ENCODE measurements at places on chromosomes 2 and 18.

- DNase-seq: no peak
Observed at GRCh38 chr2:239938651-239939486, 86.3 kb downstream of the NDUFA10 start.

GRCh38 chr2:73704285-73704684 is 32.9 kb downstream of the TPRKB start:
- DNase-seq: peak; percentile 34

DNA sequence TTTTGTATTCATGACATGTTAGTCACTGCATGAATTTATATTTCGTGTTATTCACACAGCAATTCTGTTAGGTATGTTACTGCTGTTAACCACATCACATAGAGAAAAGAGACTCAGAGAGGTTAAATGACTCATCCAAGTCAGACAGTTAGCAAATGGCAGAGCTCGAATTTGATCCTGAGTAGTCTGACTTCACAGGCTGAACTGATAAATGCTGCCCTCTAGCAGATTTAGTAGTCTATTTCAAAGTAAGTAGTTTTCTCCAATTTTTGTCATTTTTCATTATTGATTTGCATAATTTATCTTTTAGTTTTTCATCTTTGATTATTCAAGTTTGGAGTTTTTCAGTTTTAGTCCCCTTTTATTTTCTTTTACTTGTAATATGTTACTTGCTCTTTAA is 58.3 kb downstream of the WDR7 start:
- DNase-seq: peak; percentile 32

GRCh38 chr2:45649462-45649857 is 2.0 kb upstream of the PRKCE start:
- no peak for DNase-seq

- no peak for DNase-seq
Observed at GRCh38 chr18:8662560-8663255, 42.6 kb upstream of the MTCL1 start.

- no peak for DNase-seq
Observed at GRCh38 chr2:31563273-31563839, 17.4 kb downstream of the SRD5A2 start.

DNA sequence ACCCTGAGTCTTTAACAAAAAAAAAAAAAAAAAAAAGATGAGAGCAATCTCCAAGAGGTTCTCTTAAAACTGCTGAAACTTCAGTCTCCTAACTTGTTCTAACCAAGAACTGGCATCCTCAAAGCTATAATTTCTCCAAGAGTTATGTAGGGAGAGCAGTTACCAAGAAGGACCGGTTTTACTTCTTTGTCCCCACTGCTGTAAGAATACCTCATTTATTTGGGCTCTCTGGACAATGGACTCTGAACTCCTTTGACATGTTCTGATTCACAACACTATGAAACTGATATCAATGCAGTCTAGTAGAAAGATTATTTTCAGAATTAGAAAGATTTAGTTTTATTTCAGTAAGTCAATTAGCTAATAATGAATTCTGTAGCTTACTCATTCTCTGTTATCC is 84.5 kb upstream of the DTNB start:
- no peak for DNase-seq

DNA sequence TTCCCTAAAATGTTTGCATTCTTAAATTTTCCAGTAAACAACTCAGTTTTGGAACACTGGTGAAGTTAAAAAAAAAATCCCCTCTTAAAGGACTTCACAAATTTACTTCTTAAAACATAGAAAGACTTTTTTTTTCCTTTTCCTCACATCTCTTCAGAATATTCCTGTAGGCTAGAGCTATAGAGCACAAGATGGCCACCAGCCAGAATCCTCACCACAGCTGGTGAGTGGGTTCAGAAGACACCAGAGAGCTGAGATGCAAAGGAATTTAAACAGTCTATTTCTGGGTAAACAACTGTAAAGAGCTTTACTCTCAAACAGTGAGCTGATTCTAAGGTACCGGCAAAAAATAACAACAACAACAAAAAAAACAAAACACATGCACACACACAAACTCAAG is 252.8 kb downstream of the LRP1B start:
- no peak for DNase-seq

- DNase-seq: no peak
Observed at GRCh38 chr2:15092691-15093090, 460.2 kb downstream of the LRATD1 start.

GRCh38 chr18:34600158-34600557 is 109.9 kb upstream of the DTNA start:
- no peak for DNase-seq

DNA sequence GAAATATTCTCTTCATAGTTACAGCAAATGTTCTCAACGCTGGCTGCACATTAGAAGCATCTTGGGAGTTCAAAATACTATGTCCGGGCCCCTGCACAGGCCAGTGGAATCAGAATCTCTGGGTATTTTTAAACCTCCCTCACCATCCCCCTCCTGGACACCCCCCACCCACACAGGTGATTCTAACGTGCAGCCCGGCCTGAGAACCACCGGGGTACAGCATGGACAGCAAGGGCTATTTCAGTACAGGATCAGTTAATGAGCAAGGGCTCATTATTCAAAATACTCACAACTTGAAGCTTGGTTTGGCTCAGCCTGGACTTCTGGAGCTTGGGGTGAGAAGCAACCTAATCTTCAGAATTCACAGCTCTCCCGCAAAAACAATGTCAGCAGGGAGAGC is 31.4 kb downstream of the INO80C start:
- no peak for DNase-seq

GRCh38 chr2:7419814-7420311 is 502.7 kb downstream of the RNF144A start:
- DNase-seq: no peak

- no peak for DNase-seq
Observed at GRCh38 chr2:223108351-223109050, 56.5 kb downstream of the KCNE4 start.

DNA sequence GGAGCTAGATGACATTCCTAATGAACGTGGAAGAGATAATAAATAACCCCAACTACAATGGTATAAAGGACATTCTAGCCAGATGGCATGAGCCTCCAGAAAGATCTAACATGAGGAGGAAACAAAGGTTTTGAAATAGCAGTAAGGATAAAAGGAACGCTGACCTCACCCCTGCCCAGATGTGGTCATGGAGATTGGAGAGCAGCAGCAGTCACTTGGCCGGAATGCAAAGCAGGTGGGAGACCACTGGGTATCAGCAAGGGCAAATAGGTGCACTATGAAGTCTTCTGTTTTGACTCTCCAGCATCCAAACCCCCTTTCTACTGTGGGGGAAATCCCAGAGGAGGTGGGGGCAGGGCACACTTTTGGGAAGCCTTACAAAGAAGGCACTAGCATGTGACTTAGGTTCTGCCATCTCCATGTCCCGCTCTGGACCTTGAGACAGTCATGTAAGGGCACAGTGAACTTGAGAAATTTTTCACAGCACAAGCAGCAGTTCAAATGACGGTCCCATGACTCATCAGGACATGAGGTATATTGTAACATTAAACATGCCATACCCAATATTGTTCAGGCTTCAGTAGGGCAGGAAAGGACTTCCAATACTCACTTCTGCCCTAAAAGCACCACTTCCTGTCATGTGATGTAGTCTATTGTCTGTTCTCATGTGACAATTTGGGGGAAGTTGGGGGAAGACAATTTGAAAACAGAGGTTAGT is 55.2 kb downstream of the METTL4 start:
- peak; percentile 28 for DNase-seq

DNA sequence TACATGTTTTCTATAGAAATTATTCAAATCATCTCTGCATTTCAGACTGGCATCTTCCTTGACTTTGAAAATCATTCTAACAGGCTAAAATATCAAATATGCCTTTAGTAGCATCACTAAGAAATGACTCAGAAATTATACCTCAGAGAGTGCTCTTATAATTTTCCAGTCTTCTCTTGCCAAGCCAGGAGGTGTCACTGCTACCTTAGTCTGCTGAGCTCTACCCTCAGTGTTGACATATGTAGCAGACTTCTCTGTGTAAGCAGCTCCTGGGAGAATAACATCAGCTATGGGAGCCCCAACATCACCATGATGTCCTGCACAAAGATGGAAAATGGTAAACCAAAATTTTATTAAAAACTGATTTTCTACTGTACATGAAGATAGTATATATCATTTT is 31.6 kb downstream of the NDUFS1 start:
- peak; percentile 14 for DNase-seq

DNA sequence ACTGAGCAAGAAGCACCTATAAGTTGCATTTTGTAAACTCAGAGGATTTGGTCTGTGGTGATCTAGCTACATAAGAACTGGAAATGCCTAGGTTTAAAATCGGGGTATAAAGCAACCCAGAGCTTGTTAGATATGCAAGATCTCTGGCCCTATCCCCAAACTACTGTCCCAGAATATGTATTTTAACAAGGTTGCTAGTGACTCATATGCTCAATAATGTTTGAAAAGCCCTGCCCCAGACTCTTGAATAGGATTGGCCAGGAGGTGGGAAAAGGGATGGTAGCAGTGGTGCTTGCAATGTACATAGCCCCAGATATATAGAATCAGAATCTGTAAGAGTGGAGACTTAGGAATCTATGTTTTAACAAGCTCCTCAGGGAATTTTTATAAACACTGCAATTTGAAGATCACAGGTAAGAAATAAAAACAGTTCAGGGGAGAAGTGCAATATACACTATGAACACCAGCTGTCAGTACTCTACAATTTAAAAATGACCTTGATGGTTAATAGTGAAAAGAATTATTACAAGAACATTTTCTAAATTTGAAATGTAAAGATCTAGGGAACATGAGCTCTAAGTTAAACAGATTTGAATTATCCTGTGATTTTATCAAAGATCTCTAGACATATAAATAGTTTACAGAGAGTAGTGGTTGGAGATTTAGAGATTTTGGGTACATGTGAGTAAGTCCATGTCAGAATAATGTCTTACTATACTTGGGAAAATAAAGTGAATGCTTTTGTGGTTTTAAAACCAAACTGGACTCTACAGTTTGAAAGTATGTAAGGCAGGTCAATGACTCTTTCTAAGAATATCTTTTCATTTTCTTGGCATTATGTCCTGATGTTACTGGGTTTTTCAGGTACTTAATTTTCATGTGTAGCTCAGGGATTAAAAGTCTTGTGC is 7.7 kb upstream of the MMADHC start:
- no peak for DNase-seq

DNA sequence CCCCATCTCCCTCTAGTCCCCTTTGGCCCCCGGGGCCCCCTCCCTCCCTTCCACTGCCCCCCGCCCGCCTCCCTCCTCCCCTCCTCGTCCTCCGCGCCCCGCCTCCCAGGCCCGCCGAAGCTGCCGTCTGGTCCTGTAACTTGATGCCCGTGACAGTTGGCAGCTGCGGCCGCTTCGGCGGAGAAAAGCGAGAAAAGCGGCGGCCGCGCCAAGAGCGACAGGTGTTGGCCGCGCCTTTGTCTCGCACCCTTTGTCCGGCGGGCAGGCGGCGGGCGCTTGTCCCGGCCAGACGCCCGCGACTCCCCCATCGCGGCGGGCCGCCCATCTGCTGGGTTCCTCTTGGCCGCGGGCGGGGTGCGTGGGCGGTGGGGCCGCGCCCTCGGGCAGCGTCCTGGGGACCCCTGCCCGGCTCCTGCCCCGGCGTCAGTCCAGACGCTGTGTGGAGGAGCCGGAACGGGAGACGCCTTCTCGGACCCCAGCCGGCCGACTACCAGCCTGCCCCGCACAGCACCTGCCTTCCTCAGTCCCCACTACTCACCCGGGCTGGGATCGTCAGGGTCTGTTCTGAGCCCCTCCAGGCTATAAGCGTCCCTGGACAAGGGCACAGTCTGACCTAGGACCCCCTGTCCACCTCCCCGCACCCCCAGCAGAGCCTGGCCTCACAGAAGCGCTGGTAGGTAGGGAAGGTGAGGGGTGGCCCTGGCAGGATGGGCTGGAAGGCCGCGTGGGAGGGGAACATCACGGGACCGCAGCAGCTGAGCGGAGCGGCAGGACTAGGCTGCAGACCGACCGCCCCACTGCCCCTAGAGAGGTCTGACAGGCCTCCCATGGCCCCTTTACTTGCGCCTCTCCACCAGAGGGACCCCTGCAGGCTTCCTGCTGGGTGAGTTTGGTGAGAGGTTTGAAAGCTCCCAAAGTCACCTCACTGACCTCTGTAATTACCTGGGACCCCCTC is 1.2 kb upstream of the HES6 start:
- peak; percentile 34 for DNase-seq

All from KBM-7 (cell line).